Left hindlimb (tissue), 1 donor: ENCODE measurements at places on chromosomes 16 and 17.

DNA sequence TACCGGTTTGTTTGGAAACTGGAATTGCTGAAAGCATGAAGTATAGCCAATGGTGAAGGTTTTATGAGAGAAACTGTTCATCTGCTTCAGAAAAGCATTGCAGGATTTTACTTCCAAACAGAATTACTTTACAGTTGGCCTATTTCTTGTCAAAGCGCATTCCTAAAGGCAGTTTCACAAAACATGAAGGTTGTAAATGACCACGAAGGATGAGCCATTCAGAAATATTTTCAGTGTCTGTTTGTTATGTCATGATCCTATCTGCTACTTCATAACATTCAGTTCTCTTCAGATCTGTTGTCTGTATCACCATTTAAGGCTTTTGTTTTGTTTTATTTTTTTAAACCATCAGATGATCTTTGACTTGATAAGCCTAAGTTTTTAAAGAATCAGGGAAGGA, 45.7 kb downstream of the AATF start:
- no peak for DNase-seq

- peak; percentile 86 for DNase-seq
Observed at GRCh38 chr17:1005361-1005946, 8.5 kb downstream of the TIMM22 start.

GRCh38 chr16:80500961-80501525, 39.8 kb upstream of the DYNLRB2 start:
- no peak for DNase-seq

DNA sequence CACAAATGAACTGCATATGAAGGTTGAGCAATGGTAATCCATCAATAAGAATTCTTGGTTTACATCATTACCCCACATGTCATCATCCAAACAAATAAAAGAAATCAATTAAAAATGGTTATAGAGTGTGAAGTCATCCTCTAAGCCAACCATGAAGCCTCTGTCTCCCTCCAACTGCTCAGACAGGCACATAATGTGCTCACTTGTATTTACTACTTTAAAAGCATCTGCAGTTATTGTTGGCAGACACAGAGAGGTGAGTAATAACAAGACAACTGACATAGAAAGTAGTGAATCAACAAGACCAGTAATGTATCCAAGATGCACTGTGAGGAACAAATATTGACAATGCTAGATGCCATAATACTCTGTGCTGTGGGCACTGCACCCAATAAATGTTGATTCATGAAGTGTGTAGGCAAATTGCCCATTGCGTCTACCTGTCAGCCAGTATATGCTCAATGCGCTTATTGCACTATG, 20.0 kb downstream of the ADAMTS18 start:
- no peak for DNase-seq

DNA sequence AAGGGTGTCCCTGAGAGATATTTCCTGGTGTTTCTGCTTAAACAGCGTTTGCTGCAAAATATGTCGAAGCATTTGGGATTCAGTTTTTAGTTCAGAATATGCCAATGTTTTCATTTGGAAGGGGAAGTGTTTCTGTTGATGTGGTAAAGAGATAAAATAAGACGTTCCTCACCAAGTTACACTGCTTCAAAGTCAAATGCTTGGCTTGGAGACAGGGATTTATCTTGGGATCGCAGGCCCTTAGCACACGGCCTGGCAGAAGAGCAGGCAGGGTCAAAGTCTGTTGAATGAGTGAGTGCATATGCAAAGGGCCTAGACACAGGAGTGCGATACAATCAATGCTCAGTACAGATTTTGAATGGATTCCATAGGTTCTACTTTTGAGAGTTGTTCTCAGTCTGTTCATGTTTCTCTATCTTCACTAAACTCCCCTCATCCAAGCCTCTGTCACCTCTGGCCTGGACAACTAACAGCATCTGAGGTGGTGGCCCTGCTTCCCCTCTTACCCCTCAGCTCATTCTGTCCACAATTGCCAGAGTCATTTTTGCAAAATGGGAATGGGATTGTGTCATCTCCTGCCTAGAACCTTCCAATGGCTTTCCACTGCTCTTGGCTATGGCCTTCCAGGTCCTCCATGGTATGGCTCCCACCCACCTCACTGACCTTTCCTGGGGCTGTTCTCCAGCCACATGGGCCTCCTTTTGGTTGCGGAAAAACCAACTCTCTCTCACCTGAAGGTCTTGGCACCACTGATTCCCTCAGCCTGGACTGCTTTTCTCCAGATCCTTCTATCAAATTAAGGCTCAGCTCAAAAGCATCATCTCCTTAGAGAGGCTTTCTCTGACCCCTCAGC, 3.2 kb downstream of the DEXI start:
- DNase-seq, result peak; percentile 17

- DNase-seq, result peak; percentile 8
Observed at GRCh38 chr16:5059386-5060072, 6.2 kb downstream of the C16orf89 start.

DNA sequence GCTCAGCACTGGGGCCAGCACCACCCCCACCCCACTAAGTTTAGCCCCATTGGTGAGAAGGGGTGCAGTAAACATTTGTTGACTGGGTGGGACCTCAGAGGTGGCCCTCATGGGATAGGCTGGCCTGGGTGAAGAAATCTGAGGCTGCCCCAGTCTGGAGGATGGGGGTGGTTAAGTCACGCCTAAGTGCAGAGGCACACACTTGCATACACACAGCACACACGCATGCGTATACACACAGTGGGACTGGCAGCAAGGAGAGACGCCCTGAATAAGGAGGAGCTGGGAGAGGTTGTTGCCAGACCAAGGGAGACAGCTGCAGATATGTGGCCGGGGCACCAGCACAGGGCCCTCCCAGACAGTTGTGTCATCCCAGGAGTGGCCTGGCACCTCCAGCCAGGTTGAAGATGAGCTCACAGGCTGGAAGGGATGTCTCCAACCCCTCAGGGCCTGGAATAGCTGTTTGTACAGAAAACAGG, 3.0 kb upstream of the BCAR1 start:
- peak; percentile 49 for DNase-seq

DNA sequence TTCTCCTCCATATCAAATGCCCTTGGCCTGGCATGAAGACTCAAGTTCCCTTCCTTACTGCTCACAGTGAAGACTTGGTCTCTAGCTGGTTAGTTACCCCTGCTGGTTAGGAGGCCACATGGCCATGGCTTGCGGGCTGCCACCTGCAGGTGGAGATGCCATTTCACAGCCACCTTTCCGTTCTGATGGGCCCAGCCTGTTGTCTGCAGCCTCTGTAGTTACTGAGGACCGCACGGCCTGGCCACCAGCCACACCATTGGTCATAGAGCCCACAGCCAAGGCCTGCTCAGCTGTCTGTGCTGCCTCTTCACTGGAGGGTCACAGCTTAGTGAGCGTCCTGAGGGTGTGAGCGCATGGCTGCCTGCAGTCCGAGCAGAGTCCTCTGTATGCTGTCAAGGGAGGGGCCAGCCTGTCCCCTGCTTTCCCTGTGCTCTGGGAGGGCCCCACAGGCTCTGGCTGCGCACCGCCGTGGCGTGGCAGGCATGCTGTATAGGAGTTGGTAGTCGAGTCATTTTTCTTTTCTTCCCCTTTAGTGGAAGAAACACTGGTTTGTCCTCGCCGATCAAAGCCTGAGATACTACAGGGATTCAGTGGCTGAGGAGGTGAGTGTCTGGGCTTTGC, 59.2 kb downstream of the PLD6 start:
- no peak for DNase-seq

GRCh38 chr17:61412860-61413660, 13.4 kb downstream of the TBX2 start:
- DNase-seq, result no peak

- no peak for DNase-seq
Observed at GRCh38 chr17:47305302-47305923, 18.3 kb upstream of the EFCAB13 start.

DNA sequence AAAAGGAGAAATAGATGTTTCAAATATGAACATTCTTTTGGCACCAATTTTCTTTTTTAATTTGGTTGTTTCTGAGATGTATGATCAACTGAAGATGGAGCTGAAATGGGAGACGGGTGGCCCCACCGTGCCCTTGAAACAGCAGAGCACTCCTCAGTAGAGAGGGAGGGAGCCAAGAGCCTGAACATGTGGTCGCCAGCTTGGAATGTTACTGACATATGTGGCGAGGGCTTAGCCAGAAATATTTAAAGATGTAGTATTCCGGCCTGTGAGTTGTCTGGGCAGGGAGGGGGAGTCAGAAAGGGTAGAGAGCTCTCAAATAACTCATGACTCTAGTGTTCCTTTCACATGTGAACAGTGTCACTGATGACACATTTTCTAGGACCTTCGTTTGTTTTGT, 13.3 kb upstream of the MRC2 start:
- peak; percentile 87 for DNase-seq

GRCh38 chr16:80924372-80924978, 82.2 kb downstream of the CMC2 start:
- DNase-seq, result no peak

- DNase-seq, result no peak
Observed at GRCh38 chr16:593406-593805, 3.5 kb downstream of the RAB40C start.

- DNase-seq, result no peak
Observed at GRCh38 chr17:62994931-62995330, 28.9 kb downstream of the TANC2 start.

- no peak for DNase-seq
Observed at GRCh38 chr16:9004183-9004582, 40.5 kb upstream of the USP7 start.

DNA sequence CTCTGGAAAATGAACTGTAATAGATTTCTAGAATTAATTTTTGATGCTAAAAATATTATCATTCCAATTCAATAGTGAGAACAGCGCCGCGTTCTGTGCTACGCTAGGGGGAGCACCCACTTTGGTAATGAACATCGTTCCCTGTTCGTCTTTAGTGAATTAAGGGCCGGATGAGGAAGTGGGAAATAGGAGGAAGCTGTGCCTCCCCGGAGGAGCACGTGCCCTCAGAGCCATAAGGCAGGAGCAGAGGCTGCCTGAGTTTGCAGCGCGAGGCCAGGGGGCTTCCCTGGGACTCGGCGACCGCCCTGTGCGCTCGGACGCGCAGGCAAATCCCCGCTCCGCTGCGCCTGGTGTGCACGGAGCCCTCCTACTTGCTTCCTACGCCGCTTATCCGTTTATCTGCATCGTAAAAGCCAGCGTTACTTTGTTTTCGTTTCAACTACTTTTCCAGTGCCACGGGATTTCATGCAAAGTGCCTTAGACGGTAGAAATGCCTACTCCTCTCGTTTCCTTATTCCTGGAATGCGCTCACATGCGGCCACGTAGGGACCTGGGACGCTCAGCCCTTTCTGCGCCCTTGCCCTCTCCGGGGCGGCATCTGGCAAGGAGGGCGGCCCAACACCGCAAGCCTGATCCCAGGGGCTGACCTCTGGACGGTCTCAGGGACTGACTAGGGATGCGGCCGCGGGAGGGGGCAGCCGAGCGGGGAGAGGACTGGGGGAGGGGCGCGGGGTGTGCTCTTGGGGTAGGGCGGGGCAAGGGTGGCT, 76.4 kb downstream of the KCNJ12 start:
- DNase-seq, result peak; percentile 79

DNA sequence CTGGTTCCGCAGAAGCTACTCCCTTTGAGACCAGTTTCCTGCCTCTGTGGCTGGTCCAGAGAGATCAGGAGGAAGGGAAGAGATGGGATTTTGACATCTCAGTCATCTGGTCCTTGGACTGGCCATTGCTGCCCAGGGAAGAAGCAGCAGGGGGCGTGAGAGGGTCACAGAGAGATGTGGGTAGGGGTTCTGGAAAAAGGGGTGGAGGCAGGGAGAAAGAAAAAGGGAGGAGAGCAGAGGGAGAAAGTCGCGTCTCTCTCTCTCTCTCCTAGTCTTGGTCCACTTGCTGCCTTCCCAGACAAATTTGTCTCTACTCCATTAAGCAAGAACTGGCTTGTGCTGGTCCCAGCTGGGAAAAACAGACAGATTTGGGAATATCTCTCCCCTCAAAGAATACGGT, 4.4 kb downstream of the SHBG start:
- DNase-seq, result peak; percentile 74

DNA sequence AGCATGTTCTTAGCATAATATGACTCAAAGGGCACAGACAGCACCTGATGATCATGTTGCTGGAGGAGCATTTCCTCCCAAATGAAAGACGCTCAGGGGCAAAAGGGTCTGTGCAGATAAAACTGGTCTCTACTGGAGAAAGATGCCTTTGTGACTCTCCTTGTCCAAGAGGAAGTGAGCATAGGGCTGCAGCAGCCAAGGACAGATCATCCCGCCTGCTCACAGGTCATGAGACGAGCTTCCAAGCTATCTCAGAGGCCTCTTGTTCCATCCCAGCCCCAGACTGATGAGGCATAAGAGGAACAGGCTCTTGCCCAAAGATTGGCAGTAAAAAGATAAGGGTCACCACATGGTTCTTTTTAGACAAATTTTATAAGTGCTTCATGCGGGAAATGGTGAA, 141.8 kb downstream of the KATNIP start:
- no peak for DNase-seq

- peak; percentile 93 for DNase-seq
Observed at GRCh38 chr17:7716901-7717755, at the start of gene DNAH2. DNAH2 (plus strand) TSS chr17:7717744; CDS start chr17:7719735, 1,991 bp downstream.

DNA sequence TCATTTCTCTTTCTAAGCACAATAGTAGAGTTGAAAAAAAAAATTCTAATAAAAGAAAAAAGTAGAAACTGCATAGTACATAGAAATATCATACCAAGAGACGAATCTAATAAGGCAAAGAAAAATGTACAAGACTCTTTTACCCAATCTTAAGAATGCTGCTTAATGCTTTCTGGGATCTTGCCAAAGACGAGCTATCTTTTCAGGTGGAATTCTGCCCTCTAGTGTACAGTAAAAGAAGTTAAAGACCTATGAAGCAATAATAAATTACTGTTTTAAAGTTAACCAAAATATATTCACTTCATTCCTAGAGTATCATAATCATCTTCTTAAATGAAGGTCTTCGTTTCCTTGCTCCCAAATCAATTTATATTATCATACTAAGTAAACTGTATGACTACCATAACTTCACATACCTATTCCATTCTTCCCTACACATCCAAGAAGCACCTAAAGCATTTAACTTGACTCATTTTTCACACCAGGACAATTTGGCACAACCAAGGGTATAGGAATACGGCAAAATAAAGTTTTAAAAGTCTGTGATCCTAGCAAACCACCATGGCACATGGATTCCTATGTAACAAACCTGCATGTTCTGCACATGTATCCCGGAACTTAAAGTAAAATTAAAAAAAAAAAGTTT, 47.7 kb downstream of the CFDP1 start:
- no peak for DNase-seq

DNA sequence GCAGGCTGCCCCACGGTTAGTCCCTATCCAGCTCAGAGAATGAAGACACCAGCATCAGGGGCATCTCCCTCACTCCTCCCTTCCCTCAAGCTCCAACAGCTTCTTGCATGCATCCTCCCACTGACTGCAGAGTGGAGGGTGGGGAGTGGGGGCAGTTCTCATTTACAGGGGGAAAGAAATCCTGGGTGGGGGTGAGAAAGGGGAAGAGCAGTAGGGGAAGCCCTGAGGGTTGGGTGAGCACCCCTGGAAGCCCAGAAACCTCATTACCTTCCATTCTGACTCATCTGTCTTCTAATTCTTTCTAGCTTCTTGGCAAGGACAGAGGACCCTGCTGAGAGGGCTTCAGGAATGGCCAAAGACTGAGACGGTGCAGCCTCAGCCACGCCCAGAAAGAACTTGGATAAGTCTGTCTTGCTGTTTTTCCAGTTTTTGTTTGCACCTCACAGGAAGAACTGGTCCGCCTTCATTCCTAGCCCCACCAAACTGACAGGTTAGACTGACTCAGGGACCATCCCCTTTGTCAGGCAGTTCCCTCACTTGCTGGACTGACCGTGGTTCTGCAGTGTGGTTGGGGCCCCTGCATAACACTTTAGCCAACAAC, 52.5 kb upstream of the WSB1 start:
- DNase-seq, result no peak
